ENCODE measurements at places on chromosomes 2 and 18.

- no peak for DNase-seq
Measured at GRCh38 chr2:187500585-187501359, 52.7 kb upstream of the CALCRL start.

DNA sequence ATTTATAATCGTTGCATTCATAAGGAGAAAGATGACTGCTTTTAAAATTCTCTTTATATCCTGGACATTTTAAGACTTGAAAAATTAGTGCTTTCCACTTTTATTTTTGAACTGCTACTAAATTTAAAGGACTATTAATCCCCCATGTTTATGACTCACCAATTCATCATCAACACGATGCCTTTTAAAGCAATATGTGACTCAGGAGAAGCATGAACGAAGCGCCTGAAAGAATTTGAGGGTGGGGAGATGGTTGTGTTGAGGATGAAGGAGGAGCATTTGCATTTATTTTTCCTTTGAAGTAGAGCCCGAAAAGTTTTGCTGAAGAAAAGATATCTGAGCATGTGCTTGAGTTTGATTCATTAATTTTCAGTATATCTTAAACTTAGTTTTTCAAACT, 192.2 kb upstream of the LRRTM1 start:
- DNase-seq, result no peak

GRCh38 chr2:240734756-240735155, 43.1 kb downstream of the AQP12A start:
- no peak for DNase-seq

GRCh38 chr2:126145752-126146151, 510.2 kb upstream of the GYPC start:
- no peak for DNase-seq

- no peak for DNase-seq
Measured at GRCh38 chr2:27118525-27119329, at the start of gene CGREF1. Gene CGREF1 (minus strand): TSS chr2:27119128. CDS start chr2:27104366, 14,762 bp downstream.

DNA sequence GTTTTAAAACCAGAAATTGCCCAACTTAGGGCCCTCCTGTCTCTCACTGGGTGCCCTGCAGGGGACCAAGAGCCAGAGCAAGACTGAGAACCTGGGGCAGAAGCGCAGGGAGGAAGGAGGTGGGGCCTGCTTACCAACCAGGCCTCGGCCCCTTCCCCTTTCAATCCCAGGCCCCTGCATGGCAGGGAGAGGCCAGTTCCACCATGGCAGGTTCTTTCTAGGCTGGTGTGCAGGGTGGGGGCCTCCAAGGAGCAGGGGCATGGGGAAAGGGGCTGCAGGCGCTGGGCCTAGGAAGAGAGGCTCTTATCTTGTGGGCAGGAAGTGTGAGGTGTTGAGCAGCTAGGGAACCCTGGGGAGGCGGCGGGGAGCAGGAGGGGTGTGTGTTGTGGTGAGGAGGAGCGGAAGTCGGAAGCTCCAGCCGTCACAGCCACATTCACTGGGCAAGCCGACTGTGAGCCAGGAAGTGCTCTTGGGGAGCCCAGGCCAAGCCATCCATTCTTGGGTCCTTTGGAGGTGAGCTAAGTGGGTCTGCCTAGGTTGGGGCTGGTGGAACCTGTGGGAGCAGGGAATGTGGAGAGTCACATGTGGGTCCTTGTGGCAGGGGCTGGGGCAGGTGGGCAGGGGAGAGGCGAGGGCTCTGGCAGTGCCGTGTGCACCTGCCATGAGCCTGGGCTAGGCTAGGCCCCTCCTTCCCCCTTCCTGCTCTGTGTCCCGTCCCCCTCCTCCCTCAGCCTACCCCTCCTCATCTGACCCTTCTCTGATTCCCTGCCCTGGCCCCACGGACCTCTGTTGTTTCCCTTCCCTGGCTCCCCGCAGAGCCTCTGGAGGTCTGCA, at the start of gene PSD4:
TSS of gene PSD4 (plus strand) at position 430 of the 834 bp plus-strand sequence. CDS start 8,486 bp downstream, outside the sequence.
- DNase-seq, result peak; percentile 67

DNA sequence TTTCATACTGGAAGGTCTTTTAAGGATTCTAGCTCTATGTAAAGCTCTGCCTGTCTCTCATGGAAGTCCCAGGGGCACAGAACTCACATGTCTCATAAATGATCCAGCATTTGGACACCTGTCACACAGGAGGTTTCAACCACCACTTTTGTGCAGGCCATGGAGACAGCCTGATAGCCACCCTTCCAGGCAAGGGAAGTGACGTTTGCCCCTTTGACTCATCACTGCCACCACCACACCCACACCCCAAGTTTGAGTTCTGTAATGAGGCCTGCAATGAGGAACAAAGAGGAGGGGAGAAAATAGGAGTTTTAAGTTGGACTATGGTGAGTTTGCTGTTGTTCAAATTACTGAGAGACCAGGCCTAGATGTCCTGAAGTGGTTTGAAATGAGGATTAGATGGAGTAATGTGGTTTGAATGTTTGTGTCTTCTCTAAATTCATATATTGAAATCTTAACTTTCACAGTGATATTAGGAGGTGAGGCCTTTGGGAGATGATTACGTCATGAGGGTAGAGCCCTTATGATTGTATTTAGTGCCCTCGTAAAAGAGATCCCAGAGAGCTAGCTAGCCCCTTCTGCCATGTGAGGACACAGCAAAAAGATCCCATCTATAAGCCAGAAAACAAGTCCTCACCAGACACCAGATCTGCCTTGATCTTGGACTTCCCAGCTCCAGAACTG, 175.3 kb upstream of the EPHA4 start:
- no peak for DNase-seq

- no peak for DNase-seq
Measured at GRCh38 chr2:134648586-134648985, 70.2 kb downstream of the TMEM163 start.

DNA sequence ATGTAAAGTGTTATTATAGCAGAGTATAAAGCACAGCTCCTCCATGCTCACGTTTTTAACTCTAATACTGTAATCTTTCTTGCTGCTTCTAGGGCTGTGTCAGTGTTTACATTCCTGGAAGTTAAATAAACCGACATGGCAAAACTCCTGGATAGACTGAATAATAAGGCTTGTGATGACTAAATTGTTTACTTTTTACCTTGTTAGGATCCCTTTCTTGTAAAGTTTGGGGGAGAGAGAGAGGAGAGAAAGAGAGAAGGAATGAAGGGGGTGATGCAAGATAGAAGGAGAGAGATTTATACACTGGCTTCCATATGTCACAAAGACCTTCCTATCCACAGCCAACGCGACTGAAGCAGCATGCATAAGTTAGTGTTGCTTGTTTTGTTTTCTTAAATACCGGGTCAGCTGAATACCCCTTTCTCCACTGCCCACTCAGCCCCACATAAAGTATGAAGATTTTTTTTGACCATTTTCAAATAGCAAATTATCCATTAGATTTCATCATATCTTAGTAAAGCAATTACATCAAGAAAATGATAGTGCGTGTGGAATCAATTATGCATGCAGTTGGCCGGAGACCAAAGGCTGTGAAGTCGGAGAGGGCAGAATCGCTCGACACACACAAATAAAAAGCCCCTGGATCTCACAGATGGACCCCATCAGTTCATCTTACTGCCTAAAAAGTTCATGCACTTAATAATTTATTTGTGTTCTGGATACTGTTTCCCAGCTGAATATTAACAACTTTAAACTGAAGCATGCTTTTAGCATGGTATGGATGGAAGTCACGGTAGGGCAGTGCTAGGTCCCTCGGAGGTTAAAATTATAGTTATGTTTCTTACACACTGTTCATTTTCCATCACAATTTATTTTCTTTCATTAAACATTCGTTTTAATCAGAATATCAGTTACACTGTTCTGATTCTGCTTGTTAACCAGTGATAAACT, 20.1 kb downstream of the BCL11A start:
- DNase-seq, result no peak

- DNase-seq, result no peak
Measured at GRCh38 chr18:48219810-48220499, 189.2 kb downstream of the ZBTB7C start.

GRCh38 chr2:215548714-215549113, 112.8 kb upstream of the FN1 start:
- no peak for DNase-seq

DNA sequence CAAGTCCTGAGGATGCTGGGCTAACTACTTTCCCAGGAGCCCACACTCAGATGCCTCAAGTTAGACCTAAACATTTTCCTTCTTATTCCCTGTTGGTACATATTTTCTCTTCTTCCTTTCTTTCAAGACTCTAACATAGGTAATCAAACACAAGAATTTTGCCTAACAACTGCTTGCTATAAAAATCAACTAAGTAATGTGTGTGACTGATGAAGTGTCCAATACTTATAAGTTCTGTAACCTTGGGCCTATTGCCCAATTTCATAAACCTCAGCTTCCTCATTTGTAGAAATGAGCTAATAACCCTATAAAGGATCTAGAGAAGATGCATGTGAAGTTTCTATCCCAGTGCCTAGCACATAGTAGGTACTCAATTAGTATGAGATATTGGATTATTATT, 31.6 kb upstream of the PIK3C3 start:
- no peak for DNase-seq

DNA sequence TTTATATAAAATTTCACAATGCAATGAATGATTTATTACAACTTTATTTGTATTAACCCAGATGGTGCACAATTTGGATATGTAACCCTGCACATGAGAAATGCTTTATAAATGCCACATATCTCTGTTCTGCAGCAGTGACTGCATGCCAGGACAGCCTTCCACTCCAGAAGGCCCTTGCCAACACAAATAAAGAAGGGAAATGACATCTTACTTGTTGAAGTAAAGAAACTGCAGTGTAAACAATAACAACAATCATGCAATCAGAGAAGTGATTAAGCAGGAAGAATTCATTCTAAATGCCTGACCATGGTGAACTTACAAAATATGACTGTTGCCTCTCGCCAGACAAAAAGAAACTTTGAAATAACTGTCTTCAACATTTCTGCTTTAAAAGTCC, 129.9 kb upstream of the CHST9 start:
- DNase-seq, result no peak

- DNase-seq, result peak; percentile 64
Measured at GRCh38 chr2:199977984-199978415, 22.6 kb downstream of the MAIP1 start.

- DNase-seq, result no peak
Measured at GRCh38 chr2:232789082-232789481, 12.7 kb upstream of the KCNJ13 start.

DNA sequence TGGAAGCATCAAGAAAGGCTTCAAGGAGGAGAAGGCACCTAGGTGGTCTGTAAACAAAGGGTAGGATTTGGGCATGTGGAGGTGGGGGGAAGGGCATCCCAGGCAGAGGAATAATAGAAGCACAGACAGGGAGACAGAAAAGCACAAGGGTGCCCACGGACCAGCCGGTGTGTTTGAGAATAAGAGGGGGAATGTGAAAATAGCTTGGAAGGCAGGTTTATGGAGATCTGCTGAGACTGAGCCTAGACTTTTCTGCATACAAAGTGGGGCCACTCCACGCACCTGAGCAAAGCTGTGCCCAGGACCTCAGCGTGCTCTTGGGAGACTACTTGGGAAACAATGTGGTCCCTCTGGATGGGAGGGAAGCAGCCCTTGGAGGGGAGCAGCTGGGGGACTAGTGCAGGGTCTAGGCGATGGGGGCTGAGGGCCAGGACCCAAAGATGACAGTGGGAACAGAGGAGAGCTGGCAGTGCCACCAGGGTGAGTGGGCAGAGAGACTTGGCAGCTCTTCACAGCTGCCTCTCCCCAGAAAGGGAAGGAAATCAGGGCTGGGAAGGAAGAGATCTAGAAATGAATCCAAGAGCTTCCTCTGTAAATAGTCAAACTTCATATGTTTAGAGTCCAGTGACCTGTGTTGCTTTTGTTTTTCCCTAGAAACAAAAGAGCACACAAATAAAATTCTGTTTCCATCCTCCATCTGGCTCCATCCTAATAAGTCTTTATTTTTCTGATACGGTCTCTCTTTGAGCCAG, 110.7 kb upstream of the SMAD7 start:
- DNase-seq, result no peak

GRCh38 chr2:207711750-207712530, 500 bp downstream of the CCNYL1 start:
- DNase-seq, result no peak

DNA sequence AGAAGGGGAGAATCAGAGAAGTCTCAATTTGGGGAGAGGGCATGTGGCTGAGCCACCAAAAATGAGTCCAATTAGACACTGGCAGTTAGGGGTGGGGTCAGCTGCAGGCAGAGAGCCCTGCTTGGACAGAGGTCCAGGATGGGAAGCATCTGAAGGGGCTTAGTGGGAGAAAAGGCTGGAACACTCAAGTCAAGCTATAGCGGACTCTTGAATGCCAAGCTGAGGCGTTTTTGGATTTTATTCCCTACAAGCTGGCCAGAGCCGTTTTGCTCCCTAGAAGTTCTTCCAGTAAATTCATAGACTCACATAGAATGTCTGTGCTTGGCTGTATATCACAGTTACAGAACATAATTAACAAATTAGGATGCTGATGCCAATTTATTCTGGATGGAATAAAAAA, 172.8 kb downstream of the ACOXL start:
- no peak for DNase-seq

GRCh38 chr18:32730620-32731091, 42.2 kb downstream of the KLHL14 start:
- peak; percentile 30 for DNase-seq

- DNase-seq, result no peak
Measured at GRCh38 chr2:190431907-190432306, 23.8 kb downstream of the MFSD6 start.

DNA sequence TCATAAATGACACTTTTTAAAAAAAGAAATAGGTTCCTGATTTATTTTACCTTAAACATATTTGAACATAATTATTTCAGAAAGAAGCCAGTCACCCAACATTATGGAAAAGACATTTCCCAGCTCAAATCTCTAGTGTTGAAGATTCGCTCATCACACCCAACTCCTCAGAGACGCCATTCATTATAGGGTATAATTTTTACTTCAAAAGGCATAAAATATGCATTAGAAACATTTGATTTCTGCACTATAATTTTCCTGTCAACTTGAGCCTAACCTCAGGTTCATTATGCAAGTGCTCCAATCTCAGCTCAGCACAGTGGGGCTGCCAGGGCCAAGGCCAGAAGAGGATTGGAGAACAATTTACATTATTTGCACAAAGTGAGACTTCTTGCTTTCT, 58.8 kb upstream of the TTN start:
- no peak for DNase-seq

- no peak for DNase-seq
Measured at GRCh38 chr2:205892251-205892655, 193.7 kb downstream of the INO80D start.

GRCh38 chr18:58903533-58903932, 38.9 kb downstream of the ZNF532 start:
- no peak for DNase-seq

- no peak for DNase-seq
Measured at GRCh38 chr2:109467701-109468100, 146.1 kb downstream of the SEPTIN10 start.

- DNase-seq, result no peak
Measured at GRCh38 chr2:20933714-20934113, 110.2 kb downstream of the APOB start.

DNA sequence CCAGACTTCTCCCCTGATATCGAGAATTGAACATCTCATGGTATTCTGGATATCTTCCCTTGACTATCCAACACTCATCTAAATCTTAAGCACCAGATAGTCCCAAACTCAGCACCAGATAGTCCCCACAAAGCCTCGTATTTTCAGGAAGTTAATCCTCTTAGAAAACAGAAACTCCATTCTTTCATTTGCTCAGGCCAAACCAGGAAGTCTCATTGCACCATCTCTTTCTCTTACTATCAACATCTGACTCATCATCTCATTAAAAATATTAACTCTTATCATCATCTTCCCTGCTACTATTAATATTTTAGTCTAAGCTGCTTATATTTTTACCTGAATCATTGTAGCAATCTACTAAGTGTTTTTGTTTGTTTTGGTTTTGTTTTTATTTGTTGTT, 286.4 kb downstream of the GALNT13 start:
- DNase-seq, result no peak

- no peak for DNase-seq
Measured at GRCh38 chr2:65351234-65351947, 81.0 kb downstream of the SPRED2 start.

All from GM12878 (cell line).